ENCODE measurements at places on chromosomes 3 and 15.

DNA sequence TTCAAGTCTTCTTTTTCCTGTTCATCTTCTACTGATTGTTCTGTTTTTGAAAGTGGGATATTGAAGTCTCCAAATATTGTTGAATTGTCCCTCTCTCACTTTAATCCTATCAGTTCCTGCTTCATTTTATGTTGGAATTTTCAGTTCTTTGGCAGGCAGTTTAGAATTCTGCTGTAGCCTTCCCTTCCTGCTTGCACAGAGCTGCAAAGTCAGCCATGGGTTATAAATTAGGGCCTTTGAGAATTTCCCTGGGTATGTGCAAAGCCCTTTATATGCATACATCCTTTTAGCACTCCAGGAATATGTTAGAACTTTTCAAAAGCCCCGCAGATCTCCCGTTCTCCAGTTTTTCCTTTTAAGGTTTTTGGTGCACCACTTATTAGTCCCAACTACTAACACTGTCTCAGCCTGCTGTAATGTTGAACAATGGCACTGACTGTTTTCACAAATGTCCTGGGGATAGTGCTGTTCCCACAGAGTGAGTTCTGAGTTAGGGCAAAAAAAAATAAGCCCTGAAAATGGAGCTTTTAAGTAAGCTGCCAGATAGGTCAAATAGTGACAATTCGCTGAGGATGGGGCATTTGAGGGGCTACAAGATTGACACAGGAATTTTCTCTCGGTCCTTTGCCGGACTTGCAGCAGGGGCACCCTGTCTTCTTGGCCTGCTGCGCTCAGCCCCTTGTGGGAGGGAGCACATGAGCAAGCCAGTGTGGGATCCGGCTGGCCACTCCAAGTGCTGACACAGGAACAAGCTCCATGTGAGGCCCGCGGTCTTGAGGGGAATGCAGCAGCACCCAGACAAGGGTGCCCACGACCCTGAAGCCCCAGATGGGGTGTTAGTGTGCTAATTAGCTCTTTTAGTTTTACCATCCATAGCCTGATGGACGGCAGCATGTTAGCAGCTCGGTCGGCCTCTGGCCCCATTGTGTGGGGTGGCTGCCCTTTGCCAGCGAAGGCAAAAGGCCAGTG lies 96.0 kb downstream of the VPS8 start:
- no peaks in the 10 kb centered on the region for H3K36me3 ChIP-seq
- H3K27me3 ChIP-seq: no peaks in the 10 kb centered on the region
- DNase-seq: no peak
- H3K27ac ChIP-seq: no peak overlapping the region
- H3K4me1 ChIP-seq: no peaks in the 10 kb centered on the region
- H3K4me3 ChIP-seq: no peak overlapping the region

GRCh38 chr3:73500321-73500720 lies 124.4 kb downstream of the PDZRN3 start:
- no peak overlapping the region for H3K27ac ChIP-seq
- no peak for DNase-seq
- peaks cover 27% of the 10 kb centered on the region for H3K4me1 ChIP-seq
- H3K27me3 ChIP-seq: no peaks in the 10 kb centered on the region

DNA sequence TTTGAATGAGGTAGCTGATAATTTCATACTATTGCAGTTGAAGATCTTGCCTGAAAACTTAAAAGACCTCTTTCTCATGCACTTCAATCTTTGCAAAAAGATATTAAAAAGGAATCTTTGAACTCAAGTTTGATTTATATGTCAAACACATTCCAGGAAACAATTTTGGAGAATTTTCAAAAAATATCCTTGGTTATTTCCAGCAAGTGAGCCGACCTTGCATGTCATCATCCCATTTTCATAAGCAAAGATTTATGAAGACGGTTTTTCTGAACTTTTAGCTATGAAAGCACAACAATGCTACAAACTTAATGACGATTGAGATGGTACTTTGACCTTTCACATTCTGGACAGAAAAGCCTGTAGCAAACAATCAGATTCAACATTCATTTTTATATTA lies 95.6 kb downstream of the RFX7 start:
- no peaks in the 10 kb centered on the region for H3K4me1 ChIP-seq
- no peak overlapping the region for H3K4me3 ChIP-seq
- no peaks in the 10 kb centered on the region for H3K36me3 ChIP-seq
- no peak overlapping the region for H3K27ac ChIP-seq
- no peak for DNase-seq

- no peaks in the 10 kb centered on the region for H3K36me3 ChIP-seq
- DNase-seq: no peak
- H3K4me1 ChIP-seq: peaks cover 17% of the 10 kb centered on the region
Measured at GRCh38 chr15:58360421-58361090, 71.2 kb upstream of the LIPC start.

GRCh38 chr3:172061724-172062184 lies 22.4 kb downstream of the FNDC3B start:
- H3K27ac ChIP-seq: no peak overlapping the region
- H3K4me3 ChIP-seq: no peak overlapping the region
- DNase-seq: no peak
- no peaks in the 10 kb centered on the region for H3K36me3 ChIP-seq

Measured in vagina (tissue), 2 donors.